Lung (tissue), 17 donors: ENCODE measurements at places on chromosomes 16 and 17.

DNA sequence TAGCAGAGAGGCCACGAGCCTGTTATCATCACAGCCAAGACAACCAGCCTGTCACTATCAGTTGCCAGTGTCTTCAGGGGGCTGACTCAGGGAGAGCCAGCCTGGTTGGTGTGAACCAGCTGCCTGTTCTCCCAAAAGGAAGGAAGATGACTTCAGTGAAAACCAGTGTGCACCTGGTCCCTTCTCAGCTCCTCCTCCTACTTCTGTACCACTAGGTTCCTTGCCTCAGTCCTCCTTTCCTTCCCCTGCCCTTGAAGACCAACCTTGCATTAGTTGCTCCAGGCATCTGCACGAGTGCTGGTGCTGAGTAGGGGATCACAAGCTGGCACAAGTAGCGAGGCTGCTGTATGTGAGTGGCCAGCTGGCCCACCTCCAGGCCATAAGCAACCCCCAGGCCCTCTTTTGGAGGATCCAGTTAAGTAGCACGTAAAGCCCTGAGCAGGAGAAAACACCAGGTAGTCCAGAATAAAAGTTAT, 8.5 kb downstream of the TUBG1 start:
- no peak for DNase-seq

DNA sequence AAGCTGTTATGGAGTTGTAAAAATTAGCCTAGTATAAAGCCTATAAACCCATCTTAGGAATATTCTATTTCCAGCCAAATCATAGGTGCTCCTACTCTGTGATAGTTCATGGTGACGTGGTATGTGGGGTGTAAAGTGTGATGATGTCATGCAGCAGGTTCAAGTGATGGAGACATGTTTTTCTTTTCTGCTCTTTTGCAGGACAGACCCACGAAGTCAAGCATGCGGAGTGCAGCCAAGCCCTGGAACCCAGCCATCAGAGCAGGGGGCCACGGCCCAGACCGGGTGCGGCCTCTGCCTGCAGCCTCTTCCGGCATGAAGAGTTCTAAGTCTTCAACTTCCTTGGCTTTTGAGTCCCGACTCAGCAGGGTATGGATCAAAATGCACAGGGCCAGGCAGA, 87.3 kb downstream of the SPECC1 start:
- no peak for DNase-seq

DNA sequence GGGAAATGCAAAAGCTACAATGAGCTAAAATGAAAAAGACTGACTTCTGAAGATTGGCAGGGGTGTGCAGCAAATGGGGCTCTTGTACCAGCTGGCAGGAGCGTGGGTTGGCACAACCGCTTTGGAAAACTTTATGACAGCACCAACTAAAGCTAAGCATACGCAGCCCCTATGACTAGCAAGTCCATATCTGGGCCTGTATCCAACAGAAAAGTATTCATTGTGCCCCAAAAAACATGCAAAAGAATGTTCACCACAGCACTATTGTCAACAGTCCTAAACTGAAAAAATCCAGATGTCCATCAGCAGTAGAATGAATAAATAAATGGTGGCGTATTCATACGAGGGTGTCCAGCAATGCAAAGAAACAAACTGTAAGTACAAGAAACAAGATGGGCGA, 22.6 kb upstream of the ITGA3 start:
- DNase-seq, result peak; percentile 75

GRCh38 chr16:64543441-64543840, 578.4 kb downstream of the CDH11 start:
- DNase-seq, result no peak

- peak; percentile 56 for DNase-seq
Measured at GRCh38 chr17:72618001-72618509, 474.4 kb downstream of the SLC39A11 start.

DNA sequence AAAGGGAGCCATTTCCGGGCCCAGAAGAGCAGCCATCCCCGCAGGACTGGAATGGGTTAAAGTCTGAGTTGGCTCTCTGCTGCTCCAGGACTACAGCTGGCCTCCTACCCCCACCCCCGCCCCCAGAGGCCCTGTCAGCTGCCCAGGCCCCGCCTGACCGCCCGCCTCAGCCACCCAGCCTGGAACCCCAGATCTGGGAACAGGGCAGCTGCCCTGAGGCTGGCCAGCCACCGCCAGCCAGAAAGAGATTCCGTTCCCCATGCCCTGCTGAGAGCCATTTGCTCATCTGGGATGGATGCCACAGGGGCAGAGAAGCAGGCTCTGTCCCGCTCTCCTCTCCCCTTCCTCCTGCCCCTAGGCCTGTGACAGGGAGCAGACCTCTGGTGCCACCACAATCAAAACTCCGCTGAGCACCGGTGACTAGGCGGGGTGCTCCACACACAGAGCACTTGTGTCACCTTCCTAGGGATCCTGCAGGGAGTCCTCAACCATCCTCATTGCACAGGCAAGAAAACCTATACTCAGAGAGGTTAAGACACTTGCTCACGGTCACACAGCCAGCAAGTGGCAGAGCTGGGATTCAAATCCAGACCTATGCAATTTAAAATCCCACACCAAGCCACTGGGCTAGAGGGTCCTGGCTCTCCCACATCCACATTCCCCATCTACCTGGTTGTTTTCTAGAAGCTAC, 44.1 kb downstream of the ZNF423 start:
- peak; percentile 65 for DNase-seq

GRCh38 chr17:49555495-49556222, 20.0 kb upstream of the NXPH3 start:
- no peak for DNase-seq

GRCh38 chr16:11360641-11361373, 15.5 kb downstream of the RMI2 start:
- peak; percentile 46 for DNase-seq

DNA sequence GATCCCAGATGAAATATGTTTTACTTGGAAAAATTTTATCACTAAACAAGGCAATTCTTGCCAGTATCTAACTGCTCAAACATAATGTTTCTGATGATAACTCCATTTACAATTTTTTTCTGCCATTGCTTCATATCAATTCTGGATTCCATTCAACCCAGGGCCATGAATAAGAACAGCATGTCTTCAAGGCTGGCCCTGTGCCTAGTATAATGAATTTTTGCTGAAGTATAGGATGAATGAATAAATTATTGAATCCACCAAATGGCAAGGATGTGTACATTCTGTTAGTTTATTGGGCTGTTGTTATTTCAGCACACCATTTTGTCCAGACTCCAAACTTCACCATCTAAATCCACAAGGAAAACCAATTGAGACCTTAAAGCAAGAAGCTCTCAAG, 414.7 kb downstream of the HS3ST3B1 start:
- no peak for DNase-seq

DNA sequence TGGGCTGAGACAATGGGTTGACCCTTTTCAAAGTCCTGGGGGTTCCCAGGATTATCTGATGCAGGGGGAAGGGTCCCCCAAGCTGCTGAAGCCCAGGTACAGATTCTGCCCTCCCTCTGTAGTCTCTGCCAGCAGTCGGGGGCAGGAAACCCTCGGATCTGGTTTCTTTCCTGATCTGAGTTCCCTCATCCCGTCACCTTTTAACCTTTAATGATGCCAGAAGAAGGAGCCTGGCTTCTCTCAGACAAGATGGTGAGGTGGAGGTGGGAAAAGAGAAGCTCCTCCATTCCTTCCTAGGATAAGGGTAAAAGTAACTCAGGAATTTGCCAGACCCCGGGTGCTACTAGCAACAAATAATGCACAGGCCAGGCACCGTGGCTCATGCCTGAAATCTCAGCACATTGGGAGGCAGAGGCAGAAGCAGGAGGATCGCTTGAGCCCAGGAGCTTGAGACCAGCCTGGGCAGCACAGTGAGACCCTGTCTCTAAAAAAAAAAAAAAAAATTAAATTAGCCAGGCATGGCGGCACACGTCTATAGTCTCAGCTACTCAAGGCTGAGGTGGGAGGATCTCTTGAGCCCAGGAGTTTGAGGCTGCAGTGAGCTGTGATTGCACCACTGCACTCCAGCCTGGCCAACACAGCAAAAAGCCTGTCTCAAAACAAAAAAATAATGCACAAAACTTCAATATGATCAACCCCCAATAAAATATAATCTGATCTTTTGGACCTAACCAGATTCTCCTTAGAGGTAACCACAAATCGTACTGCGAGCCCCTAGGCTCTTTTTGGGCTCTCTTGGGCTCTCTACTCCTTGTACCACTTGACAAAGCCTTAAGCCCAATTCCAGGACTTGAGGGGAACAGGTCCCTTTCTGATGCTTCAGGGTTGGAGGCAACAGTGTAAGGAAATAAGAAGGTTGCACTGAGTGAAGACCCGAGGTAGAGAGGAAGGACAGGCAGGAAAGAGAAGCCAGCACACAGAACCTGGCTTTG, 5.7 kb downstream of the CDC42EP4 start:
- no peak for DNase-seq

DNA sequence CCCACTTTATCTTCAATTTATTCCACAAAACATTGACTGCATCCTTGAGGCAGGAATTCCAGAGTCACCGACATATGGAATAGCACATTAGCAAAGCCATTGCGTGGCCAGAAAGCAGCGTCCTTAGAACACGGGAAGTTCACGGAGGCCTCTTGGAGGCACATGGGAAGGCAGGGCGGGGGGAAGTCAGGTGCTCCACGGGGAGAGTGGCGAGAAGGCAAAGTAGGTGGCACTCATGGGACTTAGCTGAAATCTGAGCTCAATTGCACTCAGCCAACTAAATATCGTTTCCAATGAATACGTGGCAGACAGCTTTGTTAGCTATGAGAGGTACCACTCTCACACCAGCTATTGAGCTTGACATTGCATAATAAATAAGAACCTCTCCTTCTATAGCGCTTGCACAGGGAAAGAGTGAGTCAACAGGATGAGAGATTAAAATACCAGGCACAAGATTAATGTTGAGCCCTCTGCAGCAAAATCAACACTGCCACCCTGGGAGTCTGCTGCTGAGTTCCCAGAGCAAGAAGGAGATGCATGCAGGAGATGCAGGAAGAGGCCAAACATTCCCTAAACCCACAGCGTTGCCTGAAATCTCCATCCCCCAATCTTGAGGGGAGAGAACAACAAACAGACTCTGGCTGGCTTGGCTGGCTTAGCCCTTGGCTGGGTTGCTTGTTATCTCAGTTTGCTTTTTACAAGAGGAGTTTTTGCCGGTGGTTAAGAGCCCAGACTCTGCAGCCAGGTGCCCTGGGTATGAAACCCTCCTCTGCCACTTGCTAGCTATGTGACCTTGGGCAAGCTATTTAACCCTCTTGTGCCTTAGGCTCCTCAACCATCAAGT, 28.8 kb downstream of the ABCC12 start:
- peak; percentile 60 for DNase-seq
